ENCODE measurements at places on chromosomes 2 and 18. TPM values are rescaled to one million over a fixed set of nuclear protein-coding genes. Genes with fewer than 3 reads are reported as not detected.
A peak's percentile ranks its signal among the peaks of the same experiment; 100 is the strongest.

- DNase-seq, result peak; percentile 52
- H3K27me3 ChIP-seq, result no peaks in the 10 kb centered on the region
- H3K4me1 ChIP-seq, result peaks cover 12% of the 10 kb centered on the region
- no peaks in the 10 kb centered on the region for H3K36me3 ChIP-seq
- no peak overlapping the region for H3K4me3 ChIP-seq
These were observed 14.3 kb downstream of the MALL start for GRCh38 chr2:110101280-110101844.

GRCh38 chr2:239193925-239194677 is 206.7 kb downstream of the HDAC4 start:
- H3K27ac ChIP-seq, result no peak overlapping the region
- peaks cover 22% of the 10 kb centered on the region for H3K36me3 ChIP-seq
- no peaks in the 10 kb centered on the region for H3K4me1 ChIP-seq
- no peak for DNase-seq
- H3K27me3 ChIP-seq, result no peaks in the 10 kb centered on the region
- H3K4me3 ChIP-seq, result no peak overlapping the region

- no peak overlapping the region for H3K27ac ChIP-seq
- no peaks in the 10 kb centered on the region for H3K36me3 ChIP-seq
- no peaks in the 10 kb centered on the region for H3K27me3 ChIP-seq
These were observed 36.9 kb downstream of the WIPF1 start for GRCh38 chr2:174560737-174561136.

DNA sequence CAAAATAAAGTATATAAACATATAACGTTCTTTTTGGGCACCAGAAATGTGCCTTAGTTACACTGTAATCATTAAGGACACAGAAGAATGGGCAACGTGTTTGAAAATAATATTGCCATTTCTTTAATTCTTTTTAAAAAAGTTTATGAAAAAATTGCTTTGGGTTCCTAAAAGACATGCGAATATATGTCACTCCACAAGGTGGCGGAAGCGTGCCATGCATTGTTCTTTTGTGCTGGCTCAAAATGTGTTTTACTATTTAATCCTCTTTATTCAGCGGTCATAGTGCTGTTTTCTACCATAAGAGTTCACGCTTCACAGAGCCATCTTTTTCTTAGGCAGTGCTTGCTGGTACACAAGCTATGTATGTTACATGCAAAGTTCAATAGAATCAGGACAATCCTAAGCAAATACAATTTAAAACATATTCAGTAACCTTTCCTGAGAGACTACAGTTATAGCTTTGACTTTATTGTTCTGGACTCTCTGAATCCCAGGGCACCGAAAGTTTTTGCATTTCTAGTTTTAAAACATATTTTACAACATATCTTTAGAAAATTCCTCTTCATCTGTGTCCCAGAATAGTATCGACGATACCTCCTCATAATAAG is 147.8 kb upstream of the ERBB4 start:
- no peaks in the 10 kb centered on the region for H3K27me3 ChIP-seq
- no peak overlapping the region for H3K4me3 ChIP-seq
- no peak for DNase-seq
- no peak overlapping the region for H3K27ac ChIP-seq

GRCh38 chr2:172038604-172039003 is 38.9 kb downstream of the METAP1D start:
- H3K4me1 ChIP-seq, result no peaks in the 10 kb centered on the region
- DNase-seq, result no peak
- H3K36me3 ChIP-seq, result no peaks in the 10 kb centered on the region
- H3K27me3 ChIP-seq, result no peaks in the 10 kb centered on the region
- H3K27ac ChIP-seq, result no peak overlapping the region
- H3K4me3 ChIP-seq, result no peak overlapping the region

DNA sequence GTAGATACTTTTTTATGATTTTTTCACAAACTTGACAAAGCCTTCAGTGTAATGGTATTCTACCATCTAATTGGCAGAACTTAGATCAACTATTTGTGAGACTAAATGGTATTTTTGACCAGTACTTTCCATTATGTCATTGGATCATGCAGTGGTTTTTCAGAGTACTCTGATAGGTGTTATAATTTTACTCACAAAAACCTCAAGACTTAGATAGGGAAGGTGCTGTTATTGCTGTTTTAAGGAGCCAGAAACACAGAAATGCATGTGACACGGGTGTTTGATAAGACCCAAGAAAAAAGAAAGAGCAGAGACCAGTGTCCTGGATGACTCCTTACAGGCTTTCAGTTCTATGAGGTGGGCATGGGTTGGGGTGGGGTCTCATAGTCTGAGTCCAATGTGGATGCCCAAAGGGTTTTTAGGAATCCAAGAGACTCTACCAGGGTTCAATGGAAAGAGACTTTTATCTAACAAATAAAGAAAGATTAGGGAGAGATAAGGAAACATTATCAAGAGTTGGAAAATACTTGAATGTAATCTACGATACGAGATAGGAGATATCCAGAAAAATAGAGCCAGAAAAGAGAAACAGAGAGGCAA is 31.3 kb downstream of the SP140 start:
- no peak for DNase-seq
- H3K27me3 ChIP-seq, result no peaks in the 10 kb centered on the region
- H3K4me3 ChIP-seq, result no peak overlapping the region
- no peak overlapping the region for H3K27ac ChIP-seq
- no peaks in the 10 kb centered on the region for H3K36me3 ChIP-seq

GRCh38 chr18:80105369-80106167 is 3.5 kb upstream of the ADNP2 start:
- H3K27me3 ChIP-seq, result no peaks in the 10 kb centered on the region
- no peak for DNase-seq
- no peaks in the 10 kb centered on the region for H3K36me3 ChIP-seq
- H3K4me1 ChIP-seq, result no peaks in the 10 kb centered on the region
- no peak overlapping the region for H3K4me3 ChIP-seq

GRCh38 chr2:150619607-150620330 is 132.3 kb upstream of the RND3 start:
- H3K4me1 ChIP-seq, result no peaks in the 10 kb centered on the region
- no peaks in the 10 kb centered on the region for H3K36me3 ChIP-seq
- H3K27ac ChIP-seq, result no peak overlapping the region
- H3K27me3 ChIP-seq, result no peaks in the 10 kb centered on the region

- H3K4me1 ChIP-seq, result no peaks in the 10 kb centered on the region
- H3K27ac ChIP-seq, result no peak overlapping the region
- H3K4me3 ChIP-seq, result no peak overlapping the region
- DNase-seq, result peak; percentile 20
- no peaks in the 10 kb centered on the region for H3K36me3 ChIP-seq
These were observed 66.4 kb upstream of the RAB6C start for GRCh38 chr2:129912871-129913694.

DNA sequence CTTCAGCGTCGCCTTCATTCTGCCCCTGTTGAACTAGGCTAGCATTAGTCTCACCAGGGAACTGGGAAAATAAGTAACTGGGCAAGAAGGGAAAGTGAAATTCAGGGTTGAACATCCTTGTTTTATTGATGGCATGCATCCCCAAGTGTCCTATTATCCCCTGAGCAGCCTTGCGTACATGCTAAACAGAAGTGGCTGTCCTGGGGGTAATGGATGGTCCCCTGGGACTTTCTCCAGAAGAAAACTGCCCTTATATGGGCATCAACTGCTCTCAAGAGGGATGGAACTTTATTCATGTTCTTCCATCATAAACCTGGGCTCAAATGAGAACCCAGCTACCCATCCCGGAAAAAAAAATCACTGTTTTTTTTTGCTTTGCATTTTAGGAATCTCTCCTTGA is 11.8 kb upstream of the SMIM21 start:
- H3K27me3 ChIP-seq, result no peaks in the 10 kb centered on the region
- H3K4me3 ChIP-seq, result no peak overlapping the region
- no peak overlapping the region for H3K27ac ChIP-seq
- no peak for DNase-seq
- no peaks in the 10 kb centered on the region for H3K36me3 ChIP-seq

GRCh38 chr18:23716516-23716915 is 27.3 kb downstream of the LAMA3 start:
- H3K27me3 ChIP-seq, result no peaks in the 10 kb centered on the region
- no peaks in the 10 kb centered on the region for H3K4me1 ChIP-seq
- DNase-seq, result no peak

GRCh38 chr2:126535408-126535807 is 120.5 kb upstream of the GYPC start:
- no peaks in the 10 kb centered on the region for H3K4me1 ChIP-seq
- H3K27ac ChIP-seq, result no peak overlapping the region
- H3K36me3 ChIP-seq, result no peaks in the 10 kb centered on the region
- H3K4me3 ChIP-seq, result no peak overlapping the region
- no peaks in the 10 kb centered on the region for H3K27me3 ChIP-seq

DNA sequence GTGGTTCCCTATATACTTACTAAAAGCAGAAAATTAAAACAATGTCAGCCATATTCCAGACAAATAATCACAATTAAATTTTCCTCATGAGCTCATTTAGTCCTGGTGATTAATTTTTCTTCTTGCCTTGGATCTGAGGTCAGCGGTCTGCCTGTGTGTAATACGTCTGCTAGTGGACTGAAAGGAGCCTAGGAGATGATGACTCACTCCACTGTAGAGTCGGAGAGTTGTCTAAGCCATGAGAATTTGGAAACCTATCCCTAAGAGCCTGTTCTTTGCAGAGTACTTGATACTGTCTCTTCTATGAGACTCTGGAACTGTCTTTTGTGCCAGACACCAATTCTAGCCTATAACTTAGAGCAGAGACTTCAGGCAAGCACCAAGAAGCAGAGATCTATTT is 94.2 kb upstream of the RAB27B start:
- no peak overlapping the region for H3K27ac ChIP-seq
- H3K4me1 ChIP-seq, result no peaks in the 10 kb centered on the region
- DNase-seq, result no peak
- H3K4me3 ChIP-seq, result no peak overlapping the region
- H3K36me3 ChIP-seq, result no peaks in the 10 kb centered on the region

DNA sequence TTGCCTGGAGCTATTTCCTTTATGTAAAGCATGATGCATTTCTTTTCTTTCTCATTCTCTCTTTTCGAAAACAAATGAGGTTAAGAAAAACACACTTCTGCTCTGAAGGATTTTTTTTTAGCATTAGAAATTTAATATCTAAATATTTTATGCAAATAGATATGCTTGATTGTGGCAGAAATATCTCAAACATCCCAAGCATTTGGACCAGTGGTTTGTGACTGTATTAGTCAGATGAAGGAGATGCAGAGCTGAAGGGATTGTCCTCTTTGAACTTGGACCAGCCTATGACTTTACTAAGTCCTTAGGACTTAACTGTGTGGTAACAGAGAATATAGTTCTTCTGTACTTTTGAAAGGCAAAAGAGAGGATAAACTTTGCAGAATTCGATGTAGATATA is 335.9 kb upstream of the NT5C1B start:
- no peak overlapping the region for H3K4me3 ChIP-seq
- no peak overlapping the region for H3K27ac ChIP-seq
- no peaks in the 10 kb centered on the region for H3K27me3 ChIP-seq
- DNase-seq, result no peak
- no peaks in the 10 kb centered on the region for H3K36me3 ChIP-seq

DNA sequence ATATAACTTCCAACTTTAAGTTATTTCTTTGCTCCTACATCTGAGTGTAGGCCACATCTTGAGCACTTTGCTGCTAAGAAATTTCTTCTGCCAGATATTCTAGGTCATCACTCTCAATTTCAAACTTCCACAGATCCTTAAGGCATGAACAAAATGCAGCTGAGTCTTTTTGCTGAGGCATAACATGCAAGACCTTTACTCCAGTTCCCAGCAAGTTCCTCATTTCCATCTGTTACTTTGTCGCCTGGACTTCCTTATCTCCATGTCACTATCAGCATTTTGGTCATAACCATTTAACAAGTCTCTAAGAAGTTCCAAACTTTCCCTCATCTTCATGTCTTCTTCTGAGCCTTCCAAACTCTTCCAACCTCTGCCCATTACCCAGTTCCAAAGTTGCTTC is 1077.3 kb upstream of the TMEFF2 start:
- no peak overlapping the region for H3K27ac ChIP-seq
- no peak overlapping the region for H3K4me3 ChIP-seq
- no peaks in the 10 kb centered on the region for H3K36me3 ChIP-seq
- H3K4me1 ChIP-seq, result no peaks in the 10 kb centered on the region

DNA sequence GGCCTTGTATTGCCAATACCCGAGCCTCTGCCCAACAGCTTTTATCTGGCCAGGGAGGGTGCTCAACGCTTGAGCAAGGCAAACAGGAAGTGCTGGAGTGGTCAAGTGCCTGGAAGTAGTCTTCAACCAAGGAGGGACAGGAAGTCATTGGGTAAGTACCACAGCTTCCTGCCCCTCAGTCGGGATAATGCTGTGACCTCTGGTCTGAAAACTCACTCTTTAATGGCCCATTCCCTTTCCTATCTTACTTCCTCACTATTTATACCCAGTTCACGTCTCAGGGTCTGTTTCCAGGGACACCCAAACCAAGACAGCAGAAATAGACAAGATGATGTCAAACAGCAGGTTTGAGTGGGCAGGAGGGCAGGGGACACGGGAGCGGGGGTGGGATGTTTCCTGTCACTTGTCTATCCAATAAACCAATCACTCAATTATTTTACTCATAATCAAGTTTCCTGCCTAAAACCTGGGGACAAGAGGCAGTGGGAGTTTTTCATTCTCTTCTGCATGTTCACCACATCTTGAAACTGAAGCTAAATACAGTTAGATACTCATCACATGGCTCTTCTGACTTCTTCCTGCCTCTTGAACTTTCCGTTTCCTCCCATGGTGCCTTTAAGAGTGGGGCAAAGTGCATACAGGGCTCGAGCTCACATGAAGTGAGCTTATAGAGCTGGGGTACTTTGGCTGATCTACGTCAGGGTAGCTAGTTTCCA is 68.9 kb upstream of the CAB39 start:
- no peaks in the 10 kb centered on the region for H3K27me3 ChIP-seq
- no peak overlapping the region for H3K4me3 ChIP-seq
- H3K27ac ChIP-seq, result peak overlapping the region; percentile 45
- DNase-seq, result peak; percentile 44
- H3K4me1 ChIP-seq, result no peaks in the 10 kb centered on the region

- H3K36me3 ChIP-seq, result no peaks in the 10 kb centered on the region
- no peak for DNase-seq
- H3K27me3 ChIP-seq, result no peaks in the 10 kb centered on the region
- H3K27ac ChIP-seq, result no peak overlapping the region
- H3K4me3 ChIP-seq, result no peak overlapping the region
These were observed 52.0 kb upstream of the CHN1 start for GRCh38 chr2:175057078-175057685.

- H3K4me3 ChIP-seq, result no peak overlapping the region
- H3K27ac ChIP-seq, result no peak overlapping the region
- no peaks in the 10 kb centered on the region for H3K27me3 ChIP-seq
- H3K36me3 ChIP-seq, result no peaks in the 10 kb centered on the region
These were observed 54.7 kb downstream of the SPRED2 start for GRCh38 chr2:65377556-65378192.

Gene ATP6V1B1
- 5.8 TPM for total RNA-seq

Gene SEPTIN10
- total RNA-seq, result 22.3 TPM

Gene ASXL3
- total RNA-seq, result 4.2 TPM

Gene CCDC74B
- total RNA-seq, result 2.6 TPM

Gene C2orf78
- not detected for total RNA-seq

Gene METTL4
- 8.4 TPM for total RNA-seq

Gene PRSS56
- not detected for total RNA-seq

Data from Peyer's patch (tissue), 4 donors.